ENCODE measurements at places on chromosomes 3 and 15. TPM values are rescaled to one million over a fixed set of nuclear protein-coding genes. Genes with fewer than 3 reads are reported as not detected.

Gene SLC2A2
- total RNA-seq = not detected

Gene BRK1
- total RNA-seq = 113 TPM

Gene P4HTM
- total RNA-seq = 31.8 TPM

Gene OR4M2
- not detected for total RNA-seq

Gene PRR23B
- not detected for total RNA-seq

Gene PRTG
- total RNA-seq = 4.7 TPM

Gene CHL1
- 3.6 TPM for total RNA-seq

Gene KLHL40
- not detected for total RNA-seq

Gene CLDN1
- total RNA-seq = 1.1 TPM

Gene KIF9
- 3.5 TPM for total RNA-seq

Gene DNAH12
- under 0.01 TPM for total RNA-seq

Gene CNTN3
- 0.36 TPM for total RNA-seq

Gene LMAN1L
- total RNA-seq = under 0.01 TPM

Gene EPHB3
- total RNA-seq = 4.1 TPM

Gene CCR2
- total RNA-seq = not detected

Gene BCL2A1
- 0.29 TPM for total RNA-seq

Gene CCR9
- not detected for total RNA-seq

Gene LTF
- total RNA-seq = 0.72 TPM

Gene FBXL22
- total RNA-seq = 0.59 TPM

Gene COL6A5
- total RNA-seq = not detected

Gene RAD51
- 1.8 TPM for total RNA-seq

Gene HIGD2B
- not detected for total RNA-seq

Gene TLR9
- not detected for total RNA-seq

Measured in osteoblast (primary cell).